Activated T-cell treated with anti-CD3 and anti-CD28 coated beads, Interleukin-2, amount 50 U/mL, for 4 hours (primary cell): ENCODE measurements at places on chromosomes 2 and 18.

DNA sequence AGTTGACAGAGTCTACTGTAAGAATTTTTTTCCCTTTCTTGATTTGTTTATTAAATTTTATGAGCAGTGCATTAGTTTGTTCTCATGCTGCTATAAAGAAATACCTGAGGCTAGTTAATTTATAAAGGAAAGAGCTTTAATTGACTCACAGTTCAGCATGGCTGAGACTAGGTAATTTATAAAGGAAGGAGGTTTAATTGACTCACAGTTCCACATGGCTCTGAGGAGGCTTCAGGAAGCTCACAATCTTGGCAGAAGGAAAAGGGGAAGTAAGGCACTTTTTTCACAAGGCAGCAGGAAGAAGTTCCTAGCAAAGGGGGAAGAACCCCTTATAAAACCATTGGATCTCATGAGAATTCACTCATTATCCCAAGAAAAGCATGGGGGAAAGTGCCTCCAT, 191.4 kb upstream of the VRK2 start:
- no peak for DNase-seq

- peak; percentile 61 for DNase-seq
These were observed 38.1 kb upstream of the B4GALT6 start for GRCh38 chr18:31722369-31722957.

DNA sequence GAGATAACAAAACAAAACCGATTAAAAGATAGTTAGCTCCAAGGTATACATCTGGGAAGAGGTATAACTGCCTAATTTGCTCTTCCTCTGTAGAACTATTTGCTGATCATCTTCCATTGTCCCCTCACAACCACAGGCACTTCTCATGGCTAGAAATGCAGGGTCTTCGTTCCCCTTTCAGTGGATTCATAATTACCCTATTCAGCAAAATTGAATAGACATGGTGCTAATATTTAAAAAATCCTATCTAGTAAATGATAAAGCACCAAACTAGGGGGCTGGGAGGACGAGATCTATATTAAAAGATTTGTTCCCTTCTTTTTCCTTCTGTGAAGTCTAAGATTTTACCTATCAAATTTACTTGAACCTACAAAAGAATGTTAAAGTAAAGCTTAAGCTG, 30.8 kb upstream of the ADAM17 start:
- no peak for DNase-seq

DNA sequence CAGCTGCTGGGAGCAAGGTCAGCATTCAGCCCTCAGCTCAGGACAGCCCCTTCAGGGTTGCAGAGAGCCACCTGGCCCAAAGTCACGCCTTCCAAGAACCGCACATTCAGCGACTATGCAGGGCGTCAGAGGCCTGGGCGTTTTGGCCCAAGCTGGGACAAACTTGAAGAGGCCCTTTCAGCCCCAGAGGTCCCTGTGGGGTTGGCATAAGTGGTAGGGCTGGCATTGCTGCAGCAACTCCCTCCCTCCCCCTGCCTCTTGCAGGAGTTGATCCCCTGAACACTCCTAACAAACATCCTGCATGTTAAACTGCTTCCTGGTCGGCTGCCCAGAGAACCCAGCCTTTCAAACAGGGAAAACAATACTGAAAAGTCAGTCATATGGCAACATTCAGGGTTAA, 192.9 kb upstream of the SMAD2 start:
- no peak for DNase-seq

GRCh38 chr2:230306474-230306873, 20.5 kb upstream of the SP140L start:
- no peak for DNase-seq
